ENCODE measurements at places on chromosomes 1 and 21.

GRCh38 chr1:96374076-96374762 lies 347.4 kb upstream of the PTBP2 start:
- no peak for DNase-seq

- no peak for DNase-seq
These were observed 37.6 kb downstream of the DUSP10 start for GRCh38 chr1:221704306-221704705.

- no peak for DNase-seq
These were observed 932 bp upstream of the USP24 start for GRCh38 chr1:55216096-55216495.

- no peak for DNase-seq
These were observed 7.2 kb downstream of the ARF1 start for GRCh38 chr1:228089519-228090380.

GRCh38 chr1:26438041-26438440 lies 5.9 kb downstream of the DHDDS start:
- no peak for DNase-seq

DNA sequence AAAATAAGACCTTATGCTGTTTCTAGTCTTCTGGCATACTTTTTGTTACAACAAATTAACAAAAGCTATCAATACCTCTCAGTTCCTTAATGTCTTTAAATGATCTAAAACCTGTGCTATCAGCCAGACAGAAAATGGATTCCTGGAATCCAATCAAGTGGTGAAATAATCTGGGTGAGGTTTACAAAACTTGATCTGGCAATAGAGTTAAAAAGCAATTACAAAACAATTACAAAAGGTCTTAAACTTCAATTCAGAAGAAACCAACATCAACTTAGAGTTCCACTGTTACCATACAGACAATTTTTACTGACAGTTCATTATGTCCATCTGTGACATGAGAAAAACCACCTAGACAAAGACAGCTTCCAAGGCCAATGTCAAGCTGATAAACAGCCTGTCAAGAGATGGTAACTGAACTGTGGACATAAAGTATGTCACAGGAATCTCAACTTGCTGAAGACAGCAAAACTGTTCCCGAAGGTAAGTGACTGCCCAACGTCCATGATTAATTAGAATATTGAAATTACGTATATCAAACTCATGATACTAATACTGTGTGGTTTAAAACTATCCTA lies 17.4 kb downstream of the ZZZ3 start:
- DNase-seq = no peak

Data from stimulated activated CD4-positive, alpha-beta T cell treated with anti-CD3 and anti-CD28 coated beads, Interleukin-12 subunit alpha, Interleukin-12 subunit beta, amount 100 ng/mL, for 4 hours (primary cell).